Lower lobe of right lung (tissue), 2 donors: ENCODE measurements at places on chromosomes 2 and 18. TPM values are rescaled to one million over a fixed set of nuclear protein-coding genes. Genes with fewer than 3 reads are reported as not detected.

DNA sequence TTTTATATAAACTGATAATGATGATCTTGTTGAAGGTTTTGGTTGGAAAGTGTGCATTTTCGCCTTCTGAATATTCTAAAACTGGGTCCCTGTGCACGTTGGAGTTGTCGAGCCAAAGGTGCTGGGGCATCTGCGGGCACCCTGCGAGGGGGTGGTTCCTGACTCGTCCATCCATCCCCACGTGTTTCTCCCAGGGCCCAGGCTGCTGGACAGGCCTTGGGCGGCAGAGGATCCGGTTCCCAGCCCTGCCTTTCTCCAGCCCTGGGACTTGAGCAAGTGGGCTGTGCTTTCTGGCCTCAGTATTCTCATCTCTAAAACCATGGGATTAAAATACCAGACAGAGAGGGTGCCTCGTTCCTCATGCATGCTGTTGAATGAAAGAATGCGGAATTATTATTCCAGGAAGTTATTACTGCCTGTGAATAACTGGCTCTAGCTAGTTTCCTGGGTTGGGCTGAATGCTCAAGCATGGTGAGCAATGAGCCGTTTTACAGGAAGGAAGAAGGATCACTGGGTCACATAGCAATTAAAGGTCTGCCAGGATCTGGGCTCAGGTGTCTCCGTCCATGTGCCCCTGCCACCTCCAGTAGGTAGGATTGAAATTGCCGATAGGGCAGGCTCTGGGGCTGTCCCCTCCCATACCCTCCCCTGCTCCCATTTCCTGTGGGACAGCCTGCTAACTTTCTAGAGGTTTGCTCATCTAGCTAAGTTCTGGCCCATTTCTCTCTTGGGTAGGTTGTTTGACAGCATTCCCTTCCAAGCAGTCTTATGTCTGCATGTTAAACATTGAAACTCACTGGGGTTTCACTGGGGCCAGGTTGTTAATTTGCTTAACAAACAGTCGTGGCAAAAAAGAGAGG, 77.2 kb upstream of the HS6ST1 start:
- no peaks in the 10 kb centered on the region for H3K27me3 ChIP-seq
- H3K4me3 ChIP-seq = no peak overlapping the region
- no peak overlapping the region for H3K27ac ChIP-seq
- H3K36me3 ChIP-seq = no peaks in the 10 kb centered on the region
- no peak for DNase-seq
- H3K4me1 ChIP-seq = no peaks in the 10 kb centered on the region

- no peaks in the 10 kb centered on the region for H3K4me1 ChIP-seq
- DNase-seq = no peak
- H3K36me3 ChIP-seq = no peaks in the 10 kb centered on the region
- H3K27ac ChIP-seq = no peak overlapping the region
These were observed 639.9 kb downstream of the DCC start for GRCh38 chr18:52979892-52980291.

AQP12B gene
- total RNA-seq = not detected

CROCC2 gene
- 3.4 TPM for total RNA-seq
